Activated naive CD4-positive, alpha-beta T cell (primary cell): ENCODE measurements at places on chromosomes 7 and 10.

GRCh38 chr10:121216721-121217181 is 365.6 kb downstream of the WDR11 start:
- DNase-seq: no peak

DNA sequence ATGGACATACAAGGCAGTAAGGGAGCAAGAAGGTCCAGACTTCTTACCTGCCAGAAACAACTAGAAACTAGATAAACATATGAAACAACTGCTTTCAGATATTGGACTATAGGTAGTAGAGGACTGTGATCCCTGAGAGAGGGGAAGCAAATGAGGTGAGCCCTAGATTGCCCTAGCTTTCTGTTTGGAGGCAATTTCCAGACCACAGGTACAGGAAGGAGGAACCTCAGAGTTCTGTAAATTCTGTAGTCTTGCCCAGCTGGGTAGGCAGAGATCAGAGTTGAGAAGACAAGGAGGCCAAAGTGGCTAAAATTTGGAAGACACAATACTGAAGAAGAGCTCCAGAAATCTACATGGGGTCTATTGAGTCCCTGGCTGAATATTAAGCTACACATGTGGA is 21.0 kb downstream of the CDK6 start:
- DNase-seq: no peak

DNA sequence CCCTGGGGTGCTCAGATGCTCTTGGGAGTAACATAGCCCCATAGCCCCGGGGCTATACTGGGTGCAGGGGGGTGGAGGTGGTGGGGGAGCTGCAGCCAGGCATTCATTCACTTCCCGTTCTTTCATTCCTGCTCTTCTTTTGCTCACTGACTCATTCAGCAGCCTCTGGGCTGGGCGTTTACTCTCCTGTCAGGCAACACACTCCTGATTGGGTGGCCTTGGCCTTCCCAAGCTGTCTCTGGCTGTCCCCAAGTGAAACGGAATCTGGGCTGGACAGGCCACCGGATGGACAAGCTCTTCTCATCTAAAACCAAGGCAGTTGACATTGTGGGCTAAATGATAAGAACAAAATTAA is 34.6 kb downstream of the CHST3 start:
- no peak for DNase-seq

GRCh38 chr7:74404741-74405140 is 49.0 kb upstream of the GTF2IRD1 start:
- no peak for DNase-seq

DNA sequence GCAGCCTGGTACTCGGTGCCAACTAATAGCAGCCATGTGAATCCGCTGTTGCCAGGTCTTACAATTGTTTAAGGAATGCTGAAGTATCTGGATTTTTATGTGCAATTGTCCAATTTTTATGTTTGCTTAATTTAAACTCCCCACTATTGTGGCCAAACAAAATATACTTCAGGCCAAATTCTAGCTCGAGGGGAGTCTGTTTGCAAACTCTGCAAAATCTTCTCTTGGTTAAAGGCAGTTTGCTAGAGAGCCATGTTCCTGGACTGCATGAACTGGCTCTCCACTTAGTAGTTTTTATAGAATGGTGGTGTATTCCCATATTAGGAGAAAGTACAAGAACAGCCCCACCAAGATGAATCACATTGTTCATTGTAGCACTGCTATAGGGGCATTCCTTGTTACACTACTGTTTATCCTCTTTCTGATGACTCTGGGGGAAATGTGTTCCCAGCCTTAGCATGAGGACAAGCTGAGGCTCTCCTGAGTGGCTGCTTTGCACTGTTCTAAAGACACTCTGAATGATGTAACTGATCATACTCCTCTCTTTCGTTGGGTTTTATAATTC is 178.0 kb upstream of the GLI3 start:
- DNase-seq: no peak

- no peak for DNase-seq
These were observed 20.5 kb upstream of the FAM13C start for GRCh38 chr10:59382831-59383295.

DNA sequence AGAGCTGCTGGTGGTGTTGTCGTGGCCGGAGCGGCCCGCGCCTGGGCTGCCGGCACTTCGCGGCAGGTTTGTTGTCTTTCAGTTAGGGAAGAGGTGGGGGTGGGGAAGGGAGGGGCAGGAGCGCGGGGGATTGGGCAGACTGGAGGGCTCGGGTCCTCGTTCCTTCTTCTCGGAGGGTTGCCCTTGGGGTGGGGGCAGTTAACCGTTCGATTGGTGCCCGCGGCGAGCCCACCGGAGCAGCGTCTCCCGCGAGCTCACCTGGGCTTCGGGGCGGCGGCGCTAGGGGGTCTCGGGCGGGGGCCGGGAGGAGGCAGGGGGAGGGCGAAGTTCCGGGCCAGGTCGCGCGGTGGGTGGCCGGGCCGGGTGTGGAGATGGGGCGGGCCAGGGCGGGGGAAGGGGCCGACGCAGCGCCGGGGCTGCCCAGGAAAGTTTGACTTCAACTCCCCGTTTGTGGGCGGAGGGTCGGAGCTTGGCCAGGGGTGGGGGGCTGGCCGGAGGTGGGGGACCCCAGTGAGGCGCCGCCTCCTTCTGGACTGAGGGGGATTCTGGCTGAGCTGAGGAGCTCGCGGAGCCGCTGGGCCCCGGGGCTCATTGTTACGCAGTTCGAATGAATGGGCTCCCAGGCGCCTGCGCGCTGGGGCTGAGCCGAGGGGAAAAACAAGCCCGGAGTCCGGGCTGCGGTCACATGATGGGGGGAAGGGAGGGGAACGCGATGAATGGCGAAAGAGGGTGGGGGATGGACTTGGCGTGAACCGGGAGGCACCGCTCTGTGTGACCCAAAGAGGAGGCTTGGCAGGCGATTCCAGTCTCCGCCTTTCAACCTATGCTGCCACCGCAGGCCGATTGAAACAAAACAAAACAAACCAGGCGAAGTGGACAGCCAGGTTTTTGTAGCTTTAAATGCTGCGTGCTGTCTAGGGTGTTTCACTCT is 582 bp downstream of the HBP1 start:
- DNase-seq: peak; percentile 56

- DNase-seq: no peak
These were observed 794.5 kb upstream of the IGFBP3 start for GRCh38 chr7:46715579-46715978.

- no peak for DNase-seq
These were observed 18.4 kb downstream of the DLG5 start for GRCh38 chr10:77907900-77908717.

- no peak for DNase-seq
These were observed 198.3 kb downstream of the PRKG1 start for GRCh38 chr10:51272555-51272954.

DNA sequence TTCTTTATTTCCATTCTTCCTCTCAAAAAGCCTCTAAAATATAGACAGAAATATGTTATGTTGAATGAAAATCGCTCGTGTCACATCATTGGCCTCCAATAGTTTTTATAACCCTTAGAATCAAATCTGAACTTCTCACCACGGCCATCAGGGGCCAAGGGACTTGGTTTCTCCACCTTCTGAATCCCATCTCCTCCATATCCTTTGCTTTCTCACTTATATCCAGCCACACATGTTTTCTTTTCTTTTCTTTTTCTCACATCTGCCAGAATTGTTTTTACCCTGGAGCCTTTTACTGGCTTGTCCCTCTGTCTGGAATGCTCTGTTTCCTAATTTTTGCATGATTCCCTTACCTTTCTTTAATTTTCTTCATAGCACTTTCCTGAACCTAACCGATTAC is 95.6 kb downstream of the CD36 start:
- no peak for DNase-seq

- no peak for DNase-seq
These were observed 159.8 kb downstream of the CHN2 start for GRCh38 chr7:29354340-29354739.

DNA sequence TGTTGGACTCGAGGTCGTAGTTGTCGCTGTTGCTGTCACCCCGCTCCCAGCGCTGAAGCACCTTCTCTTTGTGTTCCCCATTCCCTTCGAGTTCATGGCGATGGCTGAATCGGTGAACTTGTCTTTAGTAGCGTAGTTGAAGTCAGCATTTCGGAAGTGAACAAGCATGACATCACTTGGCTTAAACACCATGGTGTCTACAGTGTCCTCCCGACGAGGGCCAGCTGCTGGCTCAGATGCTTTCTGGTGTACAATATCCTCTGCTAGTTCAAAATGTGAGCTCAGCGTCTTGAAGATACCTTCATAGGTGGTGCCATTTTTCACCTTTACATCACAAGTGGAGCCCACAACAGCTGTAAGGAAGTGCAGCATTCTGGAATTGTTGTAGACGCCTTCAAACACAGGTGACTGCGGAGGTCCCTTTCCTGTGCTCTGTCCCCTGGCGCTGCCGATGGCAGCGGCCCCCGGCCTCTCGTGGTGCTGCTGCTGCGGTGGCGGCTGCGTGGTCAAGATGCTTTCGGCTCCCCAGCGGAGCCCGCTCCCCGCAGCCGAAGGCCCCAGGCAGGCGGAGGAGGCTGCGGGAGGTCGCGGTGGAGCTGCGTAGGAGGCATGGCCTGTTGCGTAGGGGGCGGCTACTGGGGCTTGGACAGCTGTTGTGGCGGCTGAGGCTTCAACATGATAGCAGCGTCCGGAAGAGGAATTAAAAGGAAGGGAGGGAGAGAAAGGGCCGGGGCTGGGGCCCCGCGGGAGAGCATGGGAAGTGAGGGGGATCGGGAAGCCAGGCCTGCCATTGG is 59.3 kb downstream of the ANKMY2 start:
- no peak for DNase-seq

- no peak for DNase-seq
These were observed 138.4 kb downstream of the MDFIC start for GRCh38 chr7:115060095-115060870.

DNA sequence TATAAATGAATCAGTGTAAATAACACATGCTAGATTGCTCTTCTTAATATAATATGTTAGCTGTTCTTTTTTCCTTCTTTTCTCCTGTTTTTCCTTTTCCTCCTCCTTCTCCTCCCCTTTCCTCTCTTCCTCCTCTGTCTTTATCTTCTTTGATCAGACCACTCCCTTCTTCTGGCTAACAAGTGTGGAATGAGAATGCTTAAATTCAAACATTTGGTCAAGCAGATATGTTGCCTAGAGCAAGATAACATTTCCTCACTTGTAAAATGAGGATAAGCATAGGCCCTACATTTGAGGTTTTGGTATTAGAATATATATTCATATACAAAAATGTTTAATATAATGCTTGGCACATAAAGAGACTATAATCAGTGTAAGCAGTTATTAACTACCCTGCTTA is 299.1 kb downstream of the PCDH15 start:
- DNase-seq: no peak

DNA sequence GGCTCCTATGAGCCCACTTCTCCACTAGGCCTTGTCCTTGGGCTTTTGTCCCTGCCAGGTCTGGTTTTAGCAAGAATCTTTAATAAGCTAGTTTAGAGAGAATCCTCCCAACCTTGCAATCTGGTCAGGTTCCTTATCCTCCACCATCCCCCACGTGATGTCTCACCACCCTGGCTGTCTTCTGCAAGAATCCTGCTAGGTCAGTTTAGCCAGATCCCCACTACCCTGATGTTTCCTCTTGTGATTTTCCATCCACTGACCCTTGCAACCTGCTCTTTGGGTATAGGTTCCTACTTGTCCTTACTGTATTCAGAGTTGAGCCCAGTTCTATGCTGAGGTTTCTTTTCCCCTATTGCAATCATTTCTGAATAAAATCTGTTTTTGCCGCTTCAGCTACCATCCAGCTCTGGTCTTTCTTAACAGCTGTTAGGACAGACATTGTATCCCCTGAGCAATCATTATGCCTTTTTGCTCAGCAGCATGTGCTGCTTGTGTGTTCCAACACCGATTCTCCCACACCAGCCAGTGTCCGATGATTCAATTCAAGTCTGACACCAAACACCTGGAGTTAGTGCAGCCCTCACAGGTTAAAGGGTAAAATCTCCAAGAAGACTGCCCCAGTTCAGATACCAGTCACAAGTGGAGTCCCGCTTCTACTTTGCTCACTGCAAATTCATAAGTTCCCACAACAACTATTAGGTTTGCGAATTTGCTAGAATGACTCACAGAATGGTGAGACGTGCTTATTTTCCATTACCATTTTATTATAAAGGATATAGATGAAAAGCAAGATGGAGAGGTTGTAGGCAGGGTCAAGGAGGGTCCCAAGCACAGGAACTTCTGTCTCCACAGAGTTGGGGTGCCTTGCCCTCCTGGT is 62.2 kb upstream of the ADCY1 start:
- DNase-seq: no peak

GRCh38 chr10:95266674-95267095 is 24.1 kb downstream of the PDLIM1 start:
- DNase-seq: no peak

DNA sequence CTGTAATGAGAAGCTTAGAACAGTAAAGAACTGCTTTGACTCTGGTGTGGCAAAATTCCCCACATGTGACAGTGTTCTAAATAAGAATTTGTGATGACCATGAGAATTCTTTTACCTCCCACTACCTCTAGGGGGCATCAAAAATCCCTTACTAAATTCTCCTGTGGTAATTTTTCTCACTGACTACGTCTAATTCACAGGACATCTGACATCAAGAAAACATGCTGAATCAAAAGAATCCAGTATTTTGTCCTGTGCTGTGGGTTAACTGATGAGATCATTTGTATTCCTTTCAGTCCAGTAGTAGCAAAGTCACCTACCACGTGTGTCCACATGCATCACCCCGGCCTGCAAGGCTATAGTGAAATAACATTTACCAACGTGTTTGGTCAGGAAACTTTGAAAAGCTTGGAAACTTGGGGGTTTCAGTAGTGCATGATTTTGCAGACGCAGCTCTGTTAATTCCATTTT is 103.8 kb downstream of the ATE1 start:
- no peak for DNase-seq

- no peak for DNase-seq
These were observed 73.8 kb upstream of the SLF2 start for GRCh38 chr10:100838986-100839385.

DNA sequence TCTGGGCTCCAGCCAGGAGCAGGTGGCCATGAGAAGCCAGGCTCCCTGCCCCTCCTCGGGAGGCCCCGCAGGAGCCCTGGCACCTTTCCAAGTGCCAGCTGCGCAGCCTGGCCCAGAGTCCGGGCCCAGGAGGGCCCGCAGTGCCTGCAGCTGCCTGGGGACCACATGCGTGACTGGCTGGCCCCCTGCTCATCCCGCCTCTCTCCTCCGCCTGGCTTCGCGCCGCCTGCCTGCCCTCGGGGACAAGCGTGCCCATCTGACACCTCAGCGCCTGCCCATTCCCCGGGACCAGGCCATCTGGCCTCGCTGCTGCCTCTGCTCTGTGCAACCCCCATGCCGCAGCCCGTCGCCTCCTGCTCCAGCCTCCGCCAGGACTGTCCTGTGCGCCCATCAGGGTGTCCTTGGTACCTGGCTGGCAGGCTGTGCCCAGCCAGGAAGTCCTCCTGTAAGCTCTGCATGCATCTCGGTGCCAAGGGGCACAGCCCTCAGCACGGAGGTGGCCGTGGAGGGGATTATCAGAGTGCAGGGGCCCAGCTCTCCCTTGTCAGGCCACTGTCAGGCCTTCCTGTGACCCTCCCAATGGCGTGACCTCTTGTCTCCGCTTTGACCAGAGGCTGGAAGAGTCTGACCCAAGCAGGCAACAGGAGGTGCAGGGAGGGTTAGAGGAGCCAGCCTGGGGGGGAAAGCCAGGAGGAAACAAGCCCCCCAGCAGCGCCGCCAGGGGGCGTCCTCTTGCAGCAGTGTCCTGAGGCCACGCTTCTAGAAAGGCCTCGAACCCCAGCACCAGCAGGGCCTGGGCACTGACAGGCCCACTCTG is 50.5 kb downstream of the TMEM209 start:
- DNase-seq: no peak

GRCh38 chr10:93268021-93268420 is 194.3 kb downstream of the CYP26A1 start:
- DNase-seq: no peak
